ENCODE measurements at places on chromosomes 6 and 20.
A peak's percentile ranks its signal among the peaks of the same experiment; 100 is the strongest.

GRCh38 chr6:127376685-127377084, 33.3 kb upstream of the ECHDC1 start:
- DNase-seq: no peak

- peak; percentile 52 for DNase-seq
These were observed 34.5 kb downstream of the HLA-A start for GRCh38 chr6:29976588-29977424.

DNA sequence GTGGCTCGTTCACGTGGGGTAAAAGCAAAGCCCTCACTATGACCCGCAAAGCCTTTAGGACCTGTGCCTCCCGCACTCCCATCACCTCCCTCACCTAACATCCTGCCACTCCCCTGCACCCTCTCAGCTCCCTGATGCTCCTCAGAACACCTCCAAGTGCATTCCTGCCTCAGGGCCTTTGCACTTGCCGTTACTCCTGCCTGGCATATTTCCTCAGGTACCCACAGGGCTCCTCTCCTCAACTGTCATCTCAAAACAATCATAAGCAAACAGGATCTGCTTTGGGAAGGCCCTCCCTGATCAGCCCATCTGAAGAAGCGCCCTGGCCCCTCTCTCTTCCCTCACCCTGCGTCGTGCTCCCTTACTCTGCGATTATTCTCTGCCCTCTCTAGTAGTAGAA, 49.1 kb downstream of the FGD2 start:
- DNase-seq: no peak

DNA sequence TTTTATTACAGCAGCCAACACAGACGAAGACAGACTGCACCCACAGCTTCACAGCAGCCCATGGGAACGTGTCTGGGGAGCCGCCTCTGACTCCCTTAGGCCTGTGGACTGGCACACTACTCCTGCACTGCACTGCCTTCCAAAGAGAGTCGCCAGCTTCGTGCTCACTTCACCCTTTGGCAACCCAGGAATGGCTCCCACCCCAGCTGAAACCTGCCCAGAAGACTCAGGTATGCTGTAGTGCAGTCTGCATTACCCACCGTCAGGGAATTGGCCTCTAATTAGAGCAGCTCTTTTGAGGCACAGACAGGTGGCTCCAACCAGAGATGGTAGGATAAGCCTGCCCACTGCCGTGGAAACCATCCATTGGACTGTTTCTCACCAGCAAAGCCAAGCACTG, 39.9 kb upstream of the FRMD1 start:
- DNase-seq: peak; percentile 17

DNA sequence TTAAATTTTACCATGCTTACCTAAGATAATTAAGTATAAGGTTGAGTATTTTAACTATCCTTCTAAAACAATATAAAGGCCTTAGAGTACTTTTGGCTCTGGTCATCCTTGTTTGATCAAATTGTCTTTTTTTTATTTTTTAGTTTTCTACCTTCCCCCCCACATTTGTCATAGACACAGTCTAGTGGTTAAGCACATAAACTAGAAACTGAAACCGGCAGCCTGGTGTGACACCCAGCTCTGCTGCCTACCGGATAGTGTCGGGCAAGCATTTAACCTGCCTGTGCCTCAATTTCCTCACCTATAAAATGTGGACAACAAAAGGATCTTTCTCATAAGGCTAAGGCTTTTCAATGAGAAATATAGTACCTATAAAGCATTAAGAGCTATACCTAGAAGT, 21.6 kb upstream of the TULP4 start:
- peak; percentile 51 for DNase-seq

GRCh38 chr6:169220068-169220964, 33.3 kb downstream of the THBS2 start:
- no peak for DNase-seq

GRCh38 chr20:61901392-61902220, 164.1 kb downstream of the TAF4 start:
- DNase-seq: no peak

- DNase-seq: no peak
These were observed 209.3 kb downstream of the GMDS start for GRCh38 chr6:2035826-2036709.

- DNase-seq: no peak
These were observed 170.3 kb downstream of the TSHZ2 start for GRCh38 chr20:53142225-53143127.

- no peak for DNase-seq
These were observed 83.3 kb upstream of the DUSP22 start for GRCh38 chr6:208938-209337.

DNA sequence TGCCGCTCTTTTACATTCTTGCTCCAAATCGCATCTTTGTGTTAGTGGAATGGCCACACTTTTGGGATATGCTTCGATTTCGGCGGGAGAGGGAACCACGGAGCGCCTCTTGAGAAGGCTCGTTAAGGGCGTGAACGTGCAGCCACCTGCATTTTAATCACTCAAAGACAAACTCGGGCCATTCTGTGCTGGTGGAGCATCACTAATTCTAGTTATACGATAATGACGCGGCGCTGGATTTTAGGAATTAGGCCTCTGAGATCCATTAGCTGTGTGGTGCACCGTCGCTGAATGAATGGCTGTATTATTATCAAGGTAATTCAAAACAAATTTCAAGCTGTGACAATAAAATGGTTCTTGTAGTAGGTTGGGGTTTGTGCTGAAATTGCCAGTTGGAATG, 305.6 kb downstream of the CDH4 start:
- no peak for DNase-seq

DNA sequence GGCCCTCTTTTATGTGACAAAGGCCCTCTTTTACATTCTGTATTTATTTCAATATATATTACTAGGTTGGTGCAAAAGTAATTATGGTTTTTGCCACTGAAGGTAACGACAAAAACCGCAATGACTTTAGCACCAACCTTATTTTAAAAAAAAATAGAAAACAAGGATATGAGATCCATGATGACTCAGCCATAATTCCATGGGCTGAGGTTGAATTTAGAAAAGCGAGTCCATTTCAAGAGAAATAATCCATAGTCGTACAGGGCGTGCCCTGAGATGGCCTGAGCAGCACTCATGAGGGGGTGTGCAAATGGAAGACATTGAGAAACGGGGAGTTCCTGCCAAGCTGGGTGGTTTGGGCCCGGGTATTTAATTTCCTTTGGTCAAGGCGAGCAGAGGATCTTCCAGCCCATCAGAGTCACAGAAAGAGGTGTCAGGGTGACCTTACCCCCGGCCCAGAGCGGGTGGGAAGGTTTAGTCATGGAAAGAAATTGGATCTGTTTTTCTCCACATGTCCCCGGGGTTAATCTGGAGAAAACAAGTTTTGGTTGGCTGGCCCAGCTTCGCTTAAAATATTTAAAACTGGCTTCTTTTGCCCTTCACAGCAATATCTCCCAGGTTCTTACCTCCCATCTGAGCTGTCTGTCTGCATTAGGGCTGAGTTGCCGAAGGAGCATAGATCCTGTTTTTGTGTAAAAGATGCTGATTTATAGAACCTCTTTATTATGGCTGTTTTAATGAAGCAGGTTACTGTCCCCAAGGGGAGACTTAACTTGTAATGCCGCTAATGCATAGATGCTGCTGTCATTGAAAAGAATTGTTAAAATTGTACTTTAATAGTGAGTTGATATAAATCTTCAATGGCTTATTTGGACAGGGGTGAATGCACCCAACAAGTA, 255.6 kb downstream of the PREX1 start:
- DNase-seq: no peak

- no peak for DNase-seq
These were observed 89.1 kb upstream of the TAB2 start for GRCh38 chr6:149228311-149228955.

DNA sequence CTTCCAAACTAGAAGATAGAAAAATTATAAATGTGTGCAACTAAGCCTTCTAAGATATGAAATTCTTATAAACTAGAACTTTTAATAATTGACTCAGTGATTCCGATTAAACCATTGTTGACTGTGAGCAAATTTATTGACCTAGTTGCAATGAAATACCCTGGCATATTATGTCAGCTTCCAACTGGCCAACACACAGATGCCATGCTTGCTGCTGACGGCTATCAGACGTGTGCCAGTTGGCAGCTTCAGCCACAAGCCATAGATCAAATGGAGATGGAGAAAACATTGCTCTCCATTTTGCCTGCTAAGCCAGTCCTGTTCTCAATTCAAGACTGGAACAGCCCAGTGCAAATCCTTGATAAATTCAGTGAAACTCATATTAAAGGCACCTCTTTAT, 101.7 kb upstream of the HDGFL1 start:
- no peak for DNase-seq

DNA sequence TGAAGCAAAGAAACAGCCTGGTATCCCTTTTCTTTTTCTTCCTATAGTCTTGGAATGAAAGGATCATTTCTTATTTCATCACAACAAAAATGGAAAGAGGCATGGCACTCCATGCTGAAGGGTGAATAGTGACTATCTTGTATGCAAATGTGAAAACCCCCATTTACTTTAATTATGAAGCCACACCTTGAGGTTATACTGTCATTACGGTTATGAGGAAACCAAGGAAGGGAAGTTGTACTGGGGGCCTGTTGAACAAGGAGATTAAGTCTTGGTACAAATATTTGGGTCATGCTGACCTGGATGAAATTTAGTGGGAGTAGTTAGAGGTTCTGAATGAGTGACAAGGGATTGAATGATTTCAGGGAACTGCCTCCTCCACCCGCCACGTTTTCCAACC, 8.7 kb upstream of the STXBP5 start:
- DNase-seq: no peak

- DNase-seq: no peak
These were observed 9.6 kb upstream of the IL17A start for GRCh38 chr6:52176550-52176949.

GRCh38 chr6:107820338-107821261, 3.5 kb downstream of the SCML4 start:
- no peak for DNase-seq

- DNase-seq: no peak
These were observed 37.6 kb downstream of the UQCC2 start for GRCh38 chr6:33673851-33674250.

DNA sequence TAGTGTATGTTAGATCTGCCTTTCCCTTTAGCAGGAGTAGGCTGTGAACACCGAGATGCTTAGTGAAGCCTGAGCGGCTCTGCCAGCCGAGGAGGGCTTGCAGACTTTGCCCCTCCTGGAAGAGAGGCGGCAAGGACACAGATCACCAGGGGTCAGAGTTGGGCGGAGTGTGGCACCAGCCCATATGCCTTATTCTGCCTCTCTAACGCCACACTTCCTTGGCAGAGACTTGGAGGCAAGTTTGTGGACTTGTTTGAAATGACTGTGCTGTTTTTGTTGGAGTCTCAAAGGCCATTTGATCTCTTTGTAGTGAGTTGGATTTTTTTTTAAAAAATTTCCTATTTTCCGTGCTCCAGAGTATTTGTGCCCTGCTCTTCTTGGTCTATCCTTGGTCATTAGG, 44.5 kb upstream of the CLDN20 start:
- no peak for DNase-seq

DNA sequence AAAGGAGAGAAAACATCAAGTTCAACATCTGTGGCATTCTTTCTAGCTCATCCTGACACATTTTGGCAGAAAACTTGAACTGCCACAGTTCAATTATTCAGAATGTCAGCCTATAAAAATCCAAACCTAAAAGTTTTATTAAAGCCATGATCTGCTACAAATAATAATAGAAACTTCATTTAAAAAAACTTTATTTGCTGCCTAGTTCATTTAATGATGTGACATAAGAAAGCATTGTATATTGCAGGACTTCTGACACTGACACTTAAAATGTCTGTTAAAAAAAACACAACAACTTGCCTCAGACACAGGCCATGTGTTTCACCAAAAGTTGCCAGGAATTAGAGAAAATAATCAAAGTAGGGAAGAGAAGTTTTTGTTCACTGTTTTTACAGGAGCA, 88.3 kb upstream of the HTR1E start:
- no peak for DNase-seq

- DNase-seq: no peak
These were observed 1.0 kb downstream of the IGF2R start for GRCh38 chr6:159969921-159970320.

DNA sequence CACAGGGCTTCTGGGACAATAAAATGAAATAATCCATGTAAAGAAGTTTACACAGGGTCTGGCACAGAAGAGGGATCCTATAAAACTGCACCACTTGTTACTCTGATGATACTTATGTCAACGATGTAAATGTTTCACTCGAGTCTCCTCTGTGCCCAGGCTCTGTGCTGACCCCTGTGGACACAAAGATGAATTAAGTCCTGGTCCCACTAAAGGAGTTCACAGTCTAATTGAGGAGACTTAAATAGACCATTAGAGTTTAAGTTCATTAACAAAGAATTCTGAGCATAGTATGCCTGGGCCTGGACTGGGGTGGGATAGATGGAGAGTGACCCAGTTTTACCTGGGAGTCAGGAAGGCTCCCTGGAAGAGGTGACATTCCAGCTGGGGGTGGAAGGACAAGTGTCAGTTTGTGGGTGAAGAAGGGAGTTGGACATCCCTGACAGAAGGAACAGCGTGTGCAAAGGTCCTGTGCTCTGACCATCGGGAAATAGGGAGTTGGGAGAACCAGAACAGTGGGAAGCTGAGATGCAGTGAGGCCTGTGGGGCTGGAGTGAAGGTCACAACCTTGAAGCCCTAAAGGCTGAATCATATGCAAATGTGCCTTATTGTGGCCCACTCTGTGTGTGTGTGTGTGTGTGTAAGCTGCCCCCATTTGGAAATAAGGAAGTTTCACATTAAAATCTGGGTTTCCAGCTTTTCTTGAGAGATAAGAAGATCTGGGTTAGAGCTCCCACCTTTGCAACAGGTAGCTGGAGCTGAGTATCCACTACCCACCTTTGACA, 1.1 kb downstream of the OCSTAMP start:
- DNase-seq: no peak

DNA sequence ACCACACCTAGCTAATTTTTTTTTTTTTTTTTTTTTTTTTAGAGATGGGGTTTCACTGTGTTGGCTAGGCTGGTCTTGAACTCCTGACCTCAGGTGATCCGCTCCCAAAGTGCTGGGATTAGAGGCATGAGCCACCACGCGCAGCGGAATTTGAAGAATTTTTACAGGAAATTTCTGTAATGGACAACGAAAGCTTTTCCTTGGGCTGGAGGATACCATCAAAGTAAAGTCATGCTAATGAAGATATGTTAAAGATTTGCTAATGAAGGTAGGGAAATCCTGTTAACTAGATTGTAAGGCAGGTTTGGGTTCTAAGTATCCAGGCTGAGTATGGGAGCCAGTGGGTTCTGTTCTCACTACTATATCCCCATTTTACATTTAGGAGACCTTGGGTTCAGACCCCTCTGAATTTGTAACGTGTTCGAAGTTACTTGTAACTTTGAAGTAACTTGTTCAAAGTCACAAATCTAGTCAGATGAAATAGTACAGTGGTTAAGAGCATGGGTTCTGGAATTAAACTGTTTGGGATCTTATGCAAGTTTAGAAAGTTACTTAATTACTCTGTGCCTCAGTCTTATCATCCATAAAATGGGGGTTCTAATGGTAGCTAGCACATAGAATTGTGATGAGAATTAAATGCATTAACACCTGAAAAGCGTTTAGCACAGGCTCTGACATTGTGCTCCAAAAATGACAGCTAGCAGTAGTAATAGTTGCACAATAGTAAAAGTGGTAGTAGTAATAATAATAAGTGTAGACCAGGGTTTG, 123.4 kb upstream of the GPR6 start:
- DNase-seq: no peak
